Germinal center (tissue), 1 donor: ENCODE measurements at places on chromosomes 11 and 22.

DNA sequence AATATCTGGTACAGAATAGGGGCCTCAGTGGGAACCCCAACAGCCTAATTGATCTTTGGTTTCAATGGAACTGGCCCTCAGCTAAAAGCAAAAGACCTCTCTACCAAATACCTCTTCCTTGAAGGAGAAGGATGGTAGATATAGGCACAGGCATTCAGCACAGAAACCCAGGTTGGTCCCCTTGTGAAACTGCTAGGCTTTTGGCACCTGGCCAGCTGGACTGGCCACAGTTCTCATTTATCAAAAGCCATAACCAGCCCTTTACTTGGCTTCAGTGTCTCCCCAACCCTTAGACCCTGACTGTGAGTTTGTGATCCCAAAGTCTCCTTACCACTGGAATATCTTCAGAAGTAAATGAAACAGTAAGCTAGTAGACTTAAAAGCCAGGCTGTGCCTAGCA is 152.9 kb downstream of the TENM4 start:
- no peak for DNase-seq

DNA sequence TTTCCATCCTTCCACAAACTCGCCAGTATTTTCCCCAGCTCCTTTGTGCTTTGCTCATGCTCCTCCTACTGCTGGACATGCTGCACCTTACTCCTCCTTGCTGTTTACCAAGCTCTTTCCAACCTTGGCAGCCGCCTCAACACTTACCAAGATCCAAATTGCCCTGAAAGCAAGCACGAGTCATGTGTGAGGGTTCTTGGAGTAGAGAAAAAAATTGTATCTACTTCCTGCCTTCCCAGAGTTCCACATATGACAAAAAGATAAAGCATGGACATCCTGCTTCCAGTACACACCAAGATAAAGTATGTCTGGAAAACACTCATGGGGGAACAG is 767.5 kb downstream of the NTM start:
- DNase-seq: no peak

- peak; percentile 46 for DNase-seq
Measured at GRCh38 chr11:57761301-57762234, at the start of gene CTNND1. TSS of gene CTNND1 (plus strand) at chr11:57761802. CDS start at chr11:57791479, 29,677 bp downstream.

GRCh38 chr11:61083601-61084147 is 18.6 kb upstream of the CD5 start:
- DNase-seq: no peak

DNA sequence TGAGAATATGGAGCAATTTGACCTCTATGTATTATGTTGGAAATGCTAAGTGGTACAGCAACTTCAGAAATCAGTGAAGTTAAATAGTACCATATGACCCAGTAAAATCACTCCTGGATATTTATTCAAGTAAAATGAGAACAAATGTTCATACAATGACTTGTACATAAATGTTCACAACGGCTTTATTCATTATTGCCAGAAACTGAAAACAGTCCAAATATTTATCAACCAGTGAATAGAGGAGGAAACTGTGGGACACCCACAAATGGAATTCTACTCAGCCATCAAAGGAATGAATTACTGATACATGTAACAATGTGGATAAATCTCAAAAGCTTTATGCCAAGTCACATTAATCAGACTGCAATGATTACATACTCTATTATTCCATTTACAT is 416.3 kb downstream of the AASDHPPT start:
- DNase-seq: no peak

DNA sequence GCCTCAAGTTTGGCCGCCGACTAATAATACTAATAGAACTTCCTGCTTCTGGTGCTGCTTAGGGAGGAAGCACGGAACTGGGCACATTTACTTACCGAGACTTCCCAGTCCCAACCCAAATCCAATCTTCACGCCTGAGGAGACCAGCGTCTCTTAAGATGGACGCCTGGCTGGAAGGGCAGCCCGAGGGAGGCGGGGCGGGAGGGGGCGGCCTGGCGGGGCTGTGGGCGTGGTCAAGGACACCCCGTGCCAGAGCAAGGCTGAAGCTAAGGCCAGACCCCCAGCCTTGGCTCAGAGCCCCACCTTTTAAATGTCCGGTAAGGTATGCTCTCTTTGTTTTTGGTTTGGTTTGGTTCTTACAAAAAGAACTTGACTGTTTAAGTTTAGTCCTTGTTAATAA is at the start of gene GDPD4:
TSS of gene GDPD4 (minus strand) at position 177 of the 400 bp plus-strand sequence. CDS start 16,549 bp downstream, outside the sequence.
- no peak for DNase-seq

DNA sequence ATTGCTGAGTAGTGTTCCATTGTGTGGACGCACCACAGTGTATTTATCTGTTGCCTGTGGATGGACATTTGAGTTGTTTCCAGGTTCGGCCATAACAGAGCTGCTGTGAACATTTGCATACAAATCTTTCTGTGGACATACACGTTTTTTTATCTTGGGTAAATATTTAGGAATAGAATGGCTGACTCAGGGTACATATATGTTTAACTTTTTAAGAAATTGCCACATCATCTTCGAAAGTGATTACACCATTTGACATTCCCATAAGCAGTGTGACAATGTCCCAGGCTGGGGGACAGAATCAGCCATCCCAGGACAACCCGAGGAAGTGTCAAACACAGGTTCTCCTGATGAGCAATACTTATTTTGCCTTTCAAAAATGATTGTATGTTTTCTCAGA is 87.9 kb downstream of the OSBP2 start:
- no peak for DNase-seq

DNA sequence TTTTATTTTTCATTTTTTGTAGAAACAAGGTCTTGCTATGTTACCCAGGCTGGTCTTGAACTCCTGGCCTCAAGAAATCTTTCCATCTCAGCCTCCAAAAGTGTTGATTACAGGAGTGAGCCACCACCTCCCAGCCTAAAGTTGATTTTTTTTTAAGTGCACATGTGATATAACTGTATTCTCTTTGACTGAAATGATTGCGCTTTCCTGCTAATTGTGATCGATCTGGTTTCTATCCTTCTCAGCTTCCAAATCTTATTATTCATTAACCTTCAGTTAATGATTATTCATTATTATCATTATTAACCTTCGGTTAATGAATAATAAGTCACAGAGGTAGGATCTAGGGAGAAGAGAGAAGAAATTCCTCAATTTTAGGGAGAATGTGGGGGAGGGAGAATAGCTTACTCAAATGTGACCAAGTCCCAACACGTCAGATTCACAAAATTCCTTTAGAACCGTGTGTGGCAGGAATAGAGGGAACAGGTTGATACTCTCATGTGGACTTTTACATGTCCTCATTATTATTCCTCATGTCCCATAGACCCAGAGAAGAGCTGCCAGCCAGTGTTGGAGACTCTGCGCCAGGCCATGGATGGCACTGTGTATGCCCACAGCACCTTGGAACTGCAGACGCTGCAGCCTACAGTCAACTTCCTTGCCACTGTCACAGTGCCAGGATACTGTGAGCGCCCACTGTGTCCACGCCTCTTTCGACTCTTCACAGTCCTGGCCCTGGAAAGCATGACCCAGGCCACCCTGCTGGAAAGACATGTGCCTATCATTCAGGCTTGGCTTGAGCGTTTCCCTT is 47.1 kb downstream of the RRP8 start:
- DNase-seq: no peak

- DNase-seq: no peak
Measured at GRCh38 chr11:27930946-27931345, 177.0 kb downstream of the KIF18A start.

- DNase-seq: no peak
Measured at GRCh38 chr22:46579751-46580449, 40.3 kb upstream of the GRAMD4 start.

- peak; percentile 7 for DNase-seq
Measured at GRCh38 chr11:103709371-103709770, 327.1 kb upstream of the DDI1 start.

DNA sequence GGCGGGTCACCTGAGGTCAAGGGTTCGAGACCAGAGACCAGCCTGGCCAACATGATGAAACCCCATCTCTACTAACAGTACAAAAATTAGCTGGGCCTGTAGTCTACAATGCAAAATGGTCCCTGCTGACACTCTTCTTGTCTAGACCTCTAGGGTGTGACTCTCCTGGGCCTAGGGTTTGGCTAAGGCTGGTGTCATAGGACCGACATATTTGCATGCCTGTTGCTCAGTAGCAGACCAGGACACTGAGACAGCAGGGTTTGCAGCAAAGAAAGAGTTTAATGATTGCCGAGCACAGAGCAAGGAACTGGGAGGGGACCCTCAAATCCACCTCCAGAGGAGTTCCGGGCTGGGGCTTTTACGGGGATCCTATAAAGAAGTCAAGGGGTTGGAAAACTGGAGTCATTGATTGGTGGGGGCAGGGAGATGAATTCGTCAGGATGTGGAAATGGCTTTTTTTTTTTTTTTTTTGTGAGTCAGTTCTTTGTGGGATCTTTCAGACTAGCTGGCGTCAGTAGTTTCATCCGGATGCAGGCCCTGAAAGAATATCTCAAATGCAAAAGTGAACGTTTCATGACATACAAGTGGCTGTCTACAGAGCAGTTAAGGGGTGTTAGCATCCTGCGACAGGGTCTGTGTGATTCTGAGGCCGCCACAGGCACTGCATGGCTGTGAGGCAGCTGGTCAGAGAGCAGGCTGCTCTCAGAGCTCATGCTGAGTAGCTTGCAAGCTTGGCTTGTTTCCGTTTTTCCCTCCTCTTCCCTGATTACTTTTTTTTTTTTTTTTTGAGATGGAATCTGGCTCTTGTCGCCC is 27.2 kb upstream of the A4GALT start:
- DNase-seq: no peak

GRCh38 chr11:57214098-57214417 is 23.0 kb downstream of the APLNR start:
- no peak for DNase-seq

DNA sequence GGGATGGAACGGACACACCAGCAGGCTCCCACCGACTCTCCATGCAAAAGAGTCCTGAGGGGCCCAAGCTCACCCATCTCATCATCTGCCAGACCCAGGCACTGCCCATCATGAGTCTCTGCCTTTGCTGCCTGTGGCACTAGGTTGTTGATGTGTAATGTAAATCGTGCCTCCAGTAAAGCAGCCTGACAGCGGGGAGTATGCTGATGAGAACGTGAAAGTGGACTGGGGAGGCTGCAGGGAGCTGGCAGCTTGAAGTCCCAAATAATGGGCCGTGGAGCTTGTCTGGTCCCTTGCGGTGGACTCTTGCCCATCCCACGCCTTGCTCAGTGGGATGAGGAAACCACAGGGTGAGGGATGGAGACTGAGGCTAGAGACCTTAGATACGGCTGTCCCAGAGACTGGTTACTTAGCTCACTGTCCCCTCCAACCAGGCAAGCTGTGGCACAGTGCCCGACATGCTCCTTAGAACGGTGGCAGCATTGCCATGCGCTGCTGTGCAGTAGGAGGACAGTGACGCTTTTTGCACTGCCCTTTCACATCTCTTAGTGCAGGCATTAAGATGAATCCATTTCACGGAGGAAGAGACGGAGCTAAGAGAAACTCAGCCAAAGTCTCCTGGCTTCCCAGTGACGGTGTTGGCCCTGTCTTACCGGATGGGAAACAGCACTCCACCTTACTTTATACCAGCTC is 39.6 kb upstream of the PLET1 start:
- no peak for DNase-seq

DNA sequence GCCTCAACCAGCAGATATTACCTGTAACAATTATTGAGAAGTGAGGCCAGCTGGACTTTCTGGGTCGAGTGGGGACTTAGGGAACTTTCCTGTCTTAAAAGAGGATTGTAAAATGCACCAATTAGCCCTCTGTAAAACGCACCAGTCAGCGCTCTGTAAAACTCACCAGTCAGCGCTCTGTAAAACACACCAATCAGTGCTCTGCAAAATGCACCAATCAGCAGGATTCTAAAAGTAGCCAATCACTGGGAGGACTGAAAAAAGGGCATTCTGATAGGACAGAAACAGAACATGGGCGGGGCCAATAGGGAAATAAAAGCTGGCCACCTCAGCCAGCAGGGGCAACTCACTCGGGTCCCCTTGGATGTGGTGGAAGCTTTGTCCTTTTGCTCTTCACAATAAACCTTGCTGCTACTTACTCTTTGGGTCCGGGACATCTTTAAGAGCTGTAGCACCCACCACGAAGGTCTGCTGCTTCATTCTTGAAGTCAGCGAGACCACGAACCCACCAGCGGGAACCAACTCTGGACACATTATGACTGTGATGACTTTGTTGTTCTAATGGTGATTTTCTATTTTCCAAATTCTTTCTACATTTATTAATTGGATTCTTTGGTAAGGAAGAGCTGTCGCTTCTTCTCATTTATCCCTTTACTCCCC is 40.2 kb upstream of the FGF3 start:
- DNase-seq: no peak

- no peak for DNase-seq
Measured at GRCh38 chr11:46402957-46403902, 11.7 kb upstream of the CHRM4 start.

GRCh38 chr22:31944700-31945442 is 536 bp downstream of the YWHAH start:
- DNase-seq: peak; percentile 58

GRCh38 chr11:65066315-65066714 is 8.0 kb upstream of the NAALADL1 start:
- no peak for DNase-seq

DNA sequence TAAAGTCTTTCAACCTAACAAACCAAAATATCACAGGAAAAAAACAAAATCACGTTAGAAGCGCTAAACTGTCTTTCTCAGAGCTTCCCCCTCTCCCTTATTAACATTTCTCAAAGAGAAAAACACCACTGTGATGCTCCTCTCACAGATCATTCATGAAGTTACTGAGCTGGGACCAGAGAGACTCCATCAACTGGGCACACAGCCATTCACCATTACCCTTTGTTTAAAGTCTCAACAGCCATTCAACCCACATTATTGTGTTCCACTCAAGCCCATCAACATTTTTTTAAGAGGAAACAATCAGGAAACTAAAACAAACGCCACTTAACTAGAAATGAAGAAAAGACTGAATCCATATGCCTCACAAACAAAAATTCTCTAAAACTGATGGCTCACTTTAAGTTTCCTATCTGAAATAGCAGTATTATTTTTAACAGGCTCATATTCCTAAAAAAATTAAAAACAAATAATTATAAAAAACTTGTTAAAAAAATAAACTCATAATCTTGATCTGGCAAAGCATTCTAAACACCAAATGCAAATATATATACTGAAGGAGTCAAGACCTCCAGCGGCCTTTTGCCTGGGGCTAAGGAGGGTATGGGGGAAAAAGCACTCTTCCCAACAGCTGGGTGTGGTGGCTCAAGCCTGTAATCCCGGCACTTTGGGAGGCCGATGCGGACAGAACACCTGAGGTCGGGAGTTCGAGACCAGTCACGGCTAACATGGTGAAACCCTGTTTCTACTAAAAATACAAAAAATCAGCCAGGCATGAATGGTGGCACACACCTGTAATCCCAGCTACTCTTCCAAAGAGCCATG is 14.0 kb downstream of the CELF1 start:
- no peak for DNase-seq

DNA sequence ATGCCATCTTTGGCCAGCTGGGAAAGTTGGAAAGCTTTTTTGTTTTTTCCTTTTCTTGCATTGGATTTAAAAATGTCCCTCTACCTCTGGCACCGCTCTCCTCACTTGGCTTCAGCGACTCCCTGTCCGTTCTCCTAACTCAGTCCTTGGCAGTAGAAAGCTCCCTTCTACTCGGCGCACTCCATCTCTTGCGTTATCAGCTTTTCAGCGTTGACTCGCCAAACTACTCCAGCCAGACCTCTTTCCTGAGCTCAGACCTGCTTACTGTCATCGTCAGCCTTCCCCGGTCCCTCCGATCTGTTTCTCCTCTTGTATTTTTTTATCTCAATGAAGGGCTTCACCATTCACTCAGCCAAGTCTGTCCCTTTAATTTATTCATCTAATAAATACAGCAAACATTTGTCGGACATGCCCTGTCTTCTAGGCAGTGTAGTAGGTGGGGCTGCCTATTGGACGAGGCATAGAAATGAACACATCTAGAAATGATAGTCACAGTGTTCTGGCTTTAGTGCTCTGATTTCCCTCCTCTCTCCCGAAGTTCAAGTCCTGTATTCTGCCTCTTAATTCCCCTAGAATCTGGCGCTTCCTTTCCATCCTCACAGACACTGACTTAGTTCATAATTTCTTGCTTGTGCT is 839 bp downstream of the CEP164 start:
- DNase-seq: no peak
